Stimulated activated CD4-positive, alpha-beta T cell treated with anti-CD3 and anti-CD28 coated beads, Interleukin-1b, Interleukin-23, amount 100 ng/mL, for 4 hours (primary cell): ENCODE measurements at places on chromosomes 3 and 15.
A peak's percentile ranks its signal among the peaks of the same experiment; 100 is the strongest.

- DNase-seq = no peak
Measured at GRCh38 chr3:23685541-23686258, 120.1 kb upstream of the UBE2E1 start.

- DNase-seq = no peak
Measured at GRCh38 chr3:184805351-184806038, 6.5 kb upstream of the VPS8 start.

DNA sequence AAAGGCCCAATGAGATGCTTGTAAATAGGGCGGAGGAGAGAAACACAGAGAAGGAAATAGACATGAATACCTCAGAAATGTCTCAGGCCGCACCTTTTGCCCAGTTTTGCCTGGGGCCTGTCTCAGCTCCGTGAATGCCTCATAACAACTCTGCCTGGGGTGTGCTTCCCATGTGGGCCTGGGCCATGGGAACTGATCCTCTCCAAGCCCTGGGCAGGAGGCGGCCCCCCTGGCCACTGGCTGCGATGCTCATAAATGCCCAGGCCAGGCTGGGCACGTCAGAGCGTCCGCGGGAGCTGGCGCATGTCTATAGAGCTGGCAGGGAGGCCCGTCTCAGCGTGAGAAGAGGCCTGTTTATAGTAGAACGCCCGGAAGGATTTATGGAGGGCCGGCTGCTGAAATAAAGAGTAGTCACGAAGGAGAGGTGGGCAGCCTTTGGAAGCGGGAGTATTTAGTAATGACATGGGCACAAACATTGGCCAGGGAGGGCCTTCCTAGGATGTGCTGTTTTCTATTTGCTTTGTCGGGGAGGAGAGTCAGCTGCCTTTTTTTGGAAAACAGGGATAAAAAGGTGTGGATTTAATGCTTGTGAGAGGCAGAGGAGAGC lies 85.9 kb upstream of the IGF1R start:
- DNase-seq = no peak

DNA sequence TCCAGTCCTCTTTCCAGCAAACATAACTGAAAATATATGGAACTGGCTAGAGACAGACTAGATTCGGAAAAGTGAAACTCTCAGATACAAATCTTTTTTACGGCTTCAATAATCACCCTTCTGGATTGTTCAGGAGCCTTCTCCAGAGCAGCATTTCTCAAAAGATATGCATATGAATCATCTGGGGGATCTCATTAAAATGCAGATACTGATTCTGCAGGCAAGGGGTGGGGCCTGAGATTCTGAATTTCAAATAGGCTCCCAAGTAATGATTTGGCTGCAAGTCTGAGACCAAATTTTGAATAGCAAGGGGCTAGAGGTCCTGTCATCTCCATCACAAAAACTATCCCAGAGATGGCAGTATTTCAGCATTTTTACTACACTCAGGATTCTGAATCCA lies 165.4 kb downstream of the CTNNB1 start:
- no peak for DNase-seq

- peak; percentile 34 for DNase-seq
Measured at GRCh38 chr15:44719293-44719999, 8.1 kb downstream of the B2M start.

- no peak for DNase-seq
Measured at GRCh38 chr3:26630669-26631389, 8.3 kb downstream of the LRRC3B start.

DNA sequence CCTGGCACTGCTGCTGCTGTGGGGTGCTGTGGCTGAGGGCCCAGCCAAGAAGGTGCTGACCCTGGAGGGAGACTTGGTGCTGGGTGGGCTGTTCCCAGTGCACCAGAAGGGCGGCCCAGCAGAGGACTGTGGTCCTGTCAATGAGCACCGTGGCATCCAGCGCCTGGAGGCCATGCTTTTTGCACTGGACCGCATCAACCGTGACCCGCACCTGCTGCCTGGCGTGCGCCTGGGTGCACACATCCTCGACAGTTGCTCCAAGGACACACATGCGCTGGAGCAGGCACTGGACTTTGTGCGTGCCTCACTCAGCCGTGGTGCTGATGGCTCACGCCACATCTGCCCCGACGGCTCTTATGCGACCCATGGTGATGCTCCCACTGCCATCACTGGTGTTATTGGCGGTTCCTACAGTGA lies 2.1 kb downstream of the GRM2 start:
- DNase-seq = no peak

GRCh38 chr3:9583792-9584191 lies 30.2 kb upstream of the LHFPL4 start:
- DNase-seq = no peak

DNA sequence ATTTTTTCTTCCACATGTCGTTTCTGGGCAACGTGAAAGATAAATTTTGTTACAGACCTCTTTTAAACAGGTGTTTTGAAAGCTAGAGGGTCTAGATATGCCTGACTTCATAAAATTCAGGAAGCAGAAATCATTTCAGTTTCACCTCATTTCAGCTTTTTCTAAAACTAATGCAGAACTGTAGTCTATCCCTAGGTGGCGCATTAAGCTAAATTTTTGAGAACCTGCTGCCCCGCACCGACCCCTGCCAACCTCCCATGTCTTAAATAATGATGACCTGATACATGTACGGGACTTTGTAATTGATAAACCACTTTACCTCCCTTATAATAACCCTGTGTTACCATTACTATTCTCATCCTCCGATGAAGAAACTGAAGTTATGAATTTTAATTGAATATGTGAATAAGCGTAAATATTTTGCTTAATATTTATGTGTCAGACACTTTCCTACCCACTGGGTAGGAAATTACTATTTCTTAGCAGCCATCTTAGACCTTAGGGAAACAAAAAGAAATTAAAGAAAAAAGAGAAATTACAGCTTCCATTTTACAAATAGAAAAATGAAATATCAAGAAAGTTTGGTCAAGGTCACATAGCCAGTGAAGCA lies 78.7 kb upstream of the GCNT3 start:
- no peak for DNase-seq

GRCh38 chr3:114834175-114834940 lies 312.7 kb downstream of the ZBTB20 start:
- DNase-seq = no peak

GRCh38 chr3:148950806-148951205 lies 40.5 kb upstream of the GYG1 start:
- no peak for DNase-seq

DNA sequence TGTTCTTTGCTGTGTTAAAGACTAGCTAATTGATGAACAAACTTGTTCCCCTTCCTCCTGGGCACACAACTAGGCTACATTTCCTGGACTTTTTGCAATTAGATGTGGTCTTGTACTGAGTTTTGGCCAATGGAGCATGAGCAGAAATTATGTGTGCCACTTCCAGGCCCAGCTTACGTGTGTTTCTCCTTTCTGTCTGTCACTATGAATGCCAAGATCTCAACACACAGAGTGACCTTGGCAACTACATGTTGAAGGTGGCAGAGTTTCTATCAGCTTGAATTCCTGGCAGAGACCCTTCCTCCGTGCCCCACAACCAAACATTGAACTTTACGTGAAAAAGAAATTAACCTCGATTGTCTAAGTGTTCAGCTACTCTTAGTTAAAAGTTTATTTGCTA lies 81.7 kb upstream of the PIAS1 start:
- no peak for DNase-seq

DNA sequence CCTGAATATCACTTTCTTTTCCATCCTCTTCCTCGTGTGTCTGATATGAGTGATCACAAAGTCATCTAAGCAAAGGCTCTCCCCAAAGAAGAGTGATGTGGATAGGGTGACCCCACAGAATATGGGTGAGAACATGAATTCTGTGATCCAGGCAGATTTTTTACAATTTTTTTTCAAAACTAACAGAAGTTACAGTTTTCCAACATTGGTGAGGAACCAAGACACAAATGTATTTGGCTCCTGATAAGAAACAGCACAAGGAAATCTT lies 27.0 kb downstream of the ANXA2 start:
- no peak for DNase-seq

GRCh38 chr15:77988347-77989295 lies 88.9 kb downstream of the TBC1D2B start:
- DNase-seq = no peak

DNA sequence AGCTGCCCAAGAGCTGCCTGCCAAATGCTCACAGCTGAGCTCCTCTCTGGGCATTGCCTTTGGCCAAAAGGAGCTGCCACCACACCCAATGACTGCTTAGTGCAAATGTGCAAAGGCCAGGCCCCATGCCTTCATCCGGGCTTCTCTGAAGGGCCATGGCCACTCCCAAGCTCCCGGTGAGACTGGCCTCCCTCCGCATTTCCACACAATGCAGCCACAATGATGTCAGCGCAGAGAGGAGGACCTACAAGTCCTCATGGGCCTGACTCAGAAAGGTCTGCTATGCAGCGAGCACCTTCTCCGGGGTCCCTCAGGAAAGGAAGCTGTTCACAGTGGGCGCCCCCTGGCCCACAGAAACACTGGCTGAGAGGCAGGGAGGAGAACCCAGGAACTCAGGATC lies 12.7 kb downstream of the OXTR start:
- DNase-seq = no peak

DNA sequence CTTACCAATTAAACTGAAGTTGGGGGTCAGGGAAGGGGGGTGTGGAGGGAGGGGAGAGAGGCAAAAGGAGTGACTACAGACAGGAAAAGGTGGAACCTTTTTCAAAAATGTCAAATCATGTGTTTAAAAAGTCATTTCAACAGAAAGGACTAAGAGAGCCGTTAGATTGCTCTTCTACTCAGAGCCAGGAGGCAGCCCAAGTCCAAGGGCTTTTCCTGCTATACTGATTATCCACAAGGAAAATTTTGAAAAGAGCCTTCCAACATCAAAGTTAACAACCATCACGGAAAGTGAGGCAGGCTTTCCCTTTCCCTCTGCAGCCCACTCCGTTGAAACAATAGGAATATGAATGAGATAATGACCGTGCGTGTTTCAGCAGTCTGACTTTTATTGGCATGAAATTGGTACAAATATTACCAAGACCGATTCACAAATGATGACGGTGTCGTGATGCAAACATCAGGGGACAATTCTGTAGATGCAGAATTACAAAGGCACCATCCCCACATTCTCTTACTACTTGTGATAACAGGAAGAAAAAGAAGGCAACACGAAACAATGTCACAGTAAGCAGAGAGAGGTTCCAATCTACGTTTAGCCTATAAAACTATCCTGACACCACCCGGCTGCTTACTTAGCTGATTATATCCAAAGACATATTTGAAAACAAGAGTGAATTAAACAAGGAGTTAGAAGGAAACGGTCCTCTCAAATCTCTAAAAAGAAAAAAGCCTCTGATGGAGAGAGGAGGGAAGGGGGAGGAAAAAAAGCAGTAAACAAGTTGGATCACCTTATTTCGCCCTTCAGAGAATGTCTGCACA lies 453.7 kb downstream of the FOXP1 start:
- no peak for DNase-seq

GRCh38 chr3:171935261-171936123 lies 92.3 kb downstream of the TMEM212 start:
- no peak for DNase-seq

DNA sequence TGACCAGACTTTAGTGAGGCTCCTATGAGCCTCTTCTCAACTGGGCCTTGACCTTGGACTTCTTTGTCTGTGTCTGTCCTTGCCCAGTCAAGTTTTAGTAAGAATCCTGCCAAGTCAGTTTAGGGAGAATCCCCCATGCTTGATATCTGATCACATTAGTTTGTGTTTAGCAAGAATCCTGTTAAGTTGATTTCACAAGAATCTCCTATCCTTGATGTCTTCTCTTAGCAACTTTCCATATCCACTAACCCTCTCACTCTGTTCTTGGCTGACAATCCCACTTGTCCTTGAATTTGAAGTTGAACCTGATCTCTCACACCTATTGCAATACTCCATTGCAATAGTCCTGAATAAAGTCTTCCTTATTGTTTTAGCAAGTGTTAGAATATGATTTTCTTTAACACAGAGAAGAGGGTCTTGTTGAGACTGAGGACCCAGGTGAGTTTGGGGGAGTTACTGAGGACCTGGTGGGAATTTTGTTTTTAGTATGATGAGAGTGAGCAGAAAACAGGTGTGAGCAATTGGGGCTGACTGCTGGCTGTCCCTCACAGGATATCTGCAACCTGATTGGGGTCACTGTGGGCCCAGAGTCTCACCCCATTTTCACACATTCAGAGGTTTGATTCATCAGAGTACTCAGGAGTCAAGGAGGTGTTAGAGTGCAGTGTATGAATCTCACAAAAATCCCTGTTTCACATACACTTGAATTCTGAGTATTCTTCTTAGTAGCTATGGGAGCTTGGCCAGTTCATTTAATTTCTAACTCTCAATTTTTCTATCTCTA lies 39.9 kb upstream of the TNFAIP8L3 start:
- no peak for DNase-seq

GRCh38 chr15:33119865-33120264 lies 74.6 kb downstream of the FMN1 start:
- no peak for DNase-seq

DNA sequence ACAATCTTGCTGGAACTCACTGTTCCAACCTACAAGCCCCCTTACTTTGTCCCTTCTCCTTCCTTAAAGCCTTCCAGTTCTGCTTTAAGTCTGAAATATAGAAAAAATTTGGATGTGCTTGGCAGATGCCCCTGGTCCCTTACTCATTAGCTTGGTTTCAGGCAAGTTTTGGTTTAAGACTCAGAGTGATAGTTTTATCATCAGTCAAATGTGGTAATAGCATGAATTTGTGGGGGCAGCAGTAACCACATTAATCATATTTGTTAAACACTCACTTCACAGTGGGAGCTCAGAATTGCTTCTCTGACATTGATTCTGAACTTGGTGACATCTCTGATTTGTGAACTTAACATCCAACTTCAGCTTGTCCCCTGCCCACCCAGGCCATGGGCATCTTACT lies 58.3 kb upstream of the ALDH1A3 start:
- no peak for DNase-seq

- no peak for DNase-seq
Measured at GRCh38 chr3:53009826-53010539, 35.9 kb downstream of the SFMBT1 start.

- DNase-seq = no peak
Measured at GRCh38 chr3:126540951-126541627, 17.1 kb downstream of the CHST13 start.

DNA sequence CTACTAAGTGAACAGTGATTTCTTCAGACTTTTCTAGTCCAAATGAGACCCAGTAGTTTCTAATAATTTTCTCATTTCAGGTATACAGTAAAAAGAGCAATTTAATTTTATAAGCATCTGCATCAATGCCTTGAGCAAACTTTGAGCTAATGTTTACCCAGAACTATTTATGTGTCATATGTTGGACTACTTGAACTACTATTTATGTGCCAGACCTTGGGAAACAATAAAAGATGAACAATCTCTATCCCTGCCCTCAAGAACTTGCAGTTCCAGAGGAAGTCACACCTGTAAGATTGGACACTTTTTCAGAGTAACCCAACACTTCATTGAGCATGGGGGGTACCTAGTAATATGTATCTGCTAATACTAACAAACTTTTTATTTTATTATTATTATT lies 2.3 kb upstream of the UBE3A start:
- DNase-seq = no peak

GRCh38 chr3:184816614-184817013 lies 4.6 kb downstream of the VPS8 start:
- DNase-seq = no peak

- no peak for DNase-seq
Measured at GRCh38 chr3:109122690-109123089, 4.8 kb upstream of the MORC1 start.
